NCI-H345 (cell line): ENCODE measurements at places on chromosomes 13 and 19.

DNA sequence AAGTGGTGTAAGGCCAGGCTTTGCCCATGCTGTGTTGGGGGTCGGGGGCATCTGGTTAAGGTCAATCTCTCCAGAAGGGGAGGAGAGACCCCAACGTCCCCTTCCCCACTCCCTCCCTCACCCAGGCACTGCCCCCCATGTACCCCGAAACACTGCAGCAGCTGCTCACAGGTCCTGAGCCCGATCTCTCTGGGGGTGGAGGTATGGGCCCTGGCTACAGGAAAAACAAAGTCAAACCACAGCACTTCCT, 10.2 kb downstream of the CAPN12 start:
- DNase-seq: no peak

- DNase-seq: no peak
Observed at GRCh38 chr13:98940325-98941001, 37.4 kb downstream of the DOCK9 start.

- DNase-seq: no peak
Observed at GRCh38 chr19:38253788-38254187, 2.4 kb downstream of the PPP1R14A start.

- DNase-seq: no peak
Observed at GRCh38 chr13:48185018-48185417, 48.0 kb upstream of the ITM2B start.

DNA sequence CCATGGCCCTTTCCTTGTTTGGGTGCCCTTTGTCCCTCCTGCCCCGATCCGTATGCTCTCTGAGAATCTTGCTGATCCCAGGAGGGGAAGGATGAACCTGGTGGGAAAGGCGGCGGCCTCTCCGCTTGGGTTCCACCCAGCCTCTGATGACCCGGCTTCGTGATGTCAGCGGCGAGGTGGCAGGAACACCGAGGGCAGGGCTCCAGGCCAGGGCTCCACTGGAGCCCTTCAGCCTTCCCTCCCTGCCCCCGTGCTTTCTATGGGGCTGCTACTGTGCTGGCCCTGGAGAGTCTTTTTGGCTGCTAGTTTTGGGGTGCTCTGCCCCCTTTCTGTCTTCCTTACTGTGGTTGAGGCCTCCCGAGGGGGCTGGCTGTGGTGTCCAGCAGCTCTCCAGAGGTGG, 11.9 kb upstream of the LIN7B start:
- no peak for DNase-seq

GRCh38 chr19:46607448-46607841, 6.3 kb downstream of the CALM3 start:
- no peak for DNase-seq

GRCh38 chr19:46917002-46917401, 56.2 kb downstream of the ARHGAP35 start:
- no peak for DNase-seq

- peak; percentile 33 for DNase-seq
Observed at GRCh38 chr19:1042689-1043511, 3.0 kb downstream of the ABCA7 start.

GRCh38 chr19:10870501-10870954, 825 bp upstream of the CARM1 start:
- DNase-seq: no peak

DNA sequence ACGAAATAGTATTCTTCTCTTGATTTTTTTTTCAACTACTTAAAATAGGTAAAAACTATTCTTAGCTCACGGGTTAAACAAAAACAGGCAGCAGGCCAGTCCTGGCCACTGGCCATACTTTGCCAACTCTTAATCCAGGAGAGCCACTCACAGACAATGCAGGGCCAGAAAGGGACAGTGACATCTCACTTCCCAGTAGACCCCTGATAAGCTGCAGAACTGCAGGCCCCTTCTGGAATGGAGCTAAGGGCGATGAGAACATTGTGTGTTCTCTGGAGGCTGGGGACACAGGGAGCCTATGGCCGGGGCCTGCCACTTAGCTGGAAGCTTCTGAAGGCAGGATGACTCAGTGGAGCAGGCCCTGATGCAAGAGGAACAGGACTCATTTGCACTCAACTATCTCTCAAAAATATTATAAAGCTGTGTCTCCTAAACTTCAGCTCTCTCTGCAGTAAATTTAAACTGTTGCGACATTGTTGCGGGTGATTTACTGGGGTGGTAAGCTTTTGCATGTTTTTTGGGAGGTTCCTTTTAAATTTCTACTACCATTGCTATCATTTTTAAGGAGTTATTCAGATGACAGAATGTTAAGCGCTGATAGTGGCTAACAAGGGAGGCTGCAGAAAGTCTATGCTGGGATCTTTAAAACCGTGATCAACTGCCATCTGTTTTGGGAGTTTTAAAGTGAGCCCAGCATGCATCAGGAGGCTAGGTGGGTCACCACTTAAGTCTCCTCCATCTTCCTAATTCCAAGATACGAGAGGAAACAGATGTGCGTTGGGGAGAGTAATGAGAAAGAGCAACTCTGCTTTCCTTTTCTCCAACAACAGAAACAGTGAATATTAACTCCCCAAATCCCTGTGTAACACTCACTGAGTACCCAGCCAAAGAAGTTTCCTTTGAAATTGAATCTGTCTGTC, 33.2 kb upstream of the KATNAL1 start:
- DNase-seq: no peak

DNA sequence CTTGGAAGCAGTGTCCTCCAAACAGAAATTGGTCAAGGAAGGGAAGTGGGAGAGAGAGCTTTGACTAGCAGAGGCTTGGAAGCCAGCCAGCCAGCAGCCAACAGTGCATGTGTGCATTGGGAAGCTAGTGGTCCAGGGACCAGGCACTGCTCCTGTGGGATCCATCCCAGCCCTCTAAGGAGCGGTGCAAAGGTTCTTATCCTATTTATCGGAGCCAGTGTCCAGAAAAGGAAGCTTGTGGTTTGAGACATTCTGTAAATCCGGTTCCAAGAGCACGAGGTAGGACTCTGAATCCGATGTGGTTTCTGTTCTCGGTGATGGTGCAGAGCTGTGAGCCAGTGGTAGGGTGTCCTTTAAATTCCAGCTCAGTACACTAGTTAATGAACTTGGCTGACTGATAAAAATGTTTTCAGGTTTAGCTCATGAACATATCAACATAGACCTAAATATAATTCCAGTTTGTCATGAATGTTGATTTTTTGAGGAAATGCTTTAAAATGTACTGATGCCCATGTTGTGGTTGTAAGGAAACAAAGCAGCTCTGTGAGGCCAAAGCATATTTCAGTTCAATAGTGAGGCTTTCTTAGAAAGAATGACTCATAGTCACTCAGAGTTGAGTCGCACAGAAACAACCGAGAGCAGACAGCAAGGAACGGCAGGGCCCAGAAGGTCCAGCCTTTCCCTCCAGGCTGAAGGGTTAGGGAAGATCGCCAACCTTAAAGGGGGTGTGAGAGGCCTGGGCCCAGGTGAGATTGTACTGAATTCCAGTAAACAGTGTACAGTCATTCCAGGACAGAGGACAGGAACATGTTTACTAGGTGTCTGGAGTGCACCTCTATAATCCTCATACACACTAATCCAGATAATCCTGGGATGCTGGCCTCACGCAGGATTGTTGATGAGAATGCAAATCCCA, 21.5 kb upstream of the GARRE1 start:
- DNase-seq: no peak

- peak; percentile 3 for DNase-seq
Observed at GRCh38 chr13:91045351-91046034, 302.0 kb upstream of the MIR17HG start.

DNA sequence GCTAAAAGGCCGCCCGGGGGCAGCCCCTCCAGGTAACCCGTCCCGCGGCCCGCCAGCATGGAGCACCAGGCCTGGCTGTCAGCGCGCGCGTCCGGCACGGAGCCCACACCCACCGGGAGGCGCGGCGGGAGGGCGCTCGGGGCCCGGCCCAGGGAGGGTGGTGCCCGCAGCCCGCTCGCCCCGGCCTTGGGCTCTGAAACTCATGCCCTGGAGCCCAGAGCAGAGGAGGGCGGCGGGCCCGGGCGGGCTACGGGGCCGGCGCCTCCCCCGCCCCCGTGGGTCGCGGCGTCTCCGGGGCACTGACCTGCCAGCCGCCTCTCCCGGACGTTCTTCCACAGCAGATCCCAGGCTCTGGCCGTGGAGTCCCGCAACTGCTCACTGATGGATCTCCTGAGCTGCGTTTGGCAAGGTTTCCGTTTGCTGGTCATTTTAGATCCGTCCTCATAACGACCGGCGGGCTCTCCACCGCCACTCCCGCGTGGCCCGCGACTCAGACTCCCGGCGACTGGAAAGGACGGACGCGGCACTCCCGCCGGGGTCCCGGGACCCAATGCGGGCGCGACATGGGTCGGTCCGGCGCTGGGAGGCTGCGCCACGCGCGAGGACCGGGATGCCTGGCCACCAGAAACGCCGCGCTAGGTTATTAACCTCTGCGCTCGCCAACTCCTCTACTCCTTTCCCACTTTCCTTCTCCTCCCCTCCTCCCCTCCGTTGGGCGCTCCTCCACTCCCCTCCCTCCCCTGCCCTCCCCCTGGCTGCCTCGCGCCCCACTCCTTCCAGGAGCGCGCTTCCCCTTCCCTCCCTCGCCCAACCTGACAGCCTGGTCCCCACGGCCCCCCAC, 64.7 kb upstream of the STARD13 start:
- no peak for DNase-seq

DNA sequence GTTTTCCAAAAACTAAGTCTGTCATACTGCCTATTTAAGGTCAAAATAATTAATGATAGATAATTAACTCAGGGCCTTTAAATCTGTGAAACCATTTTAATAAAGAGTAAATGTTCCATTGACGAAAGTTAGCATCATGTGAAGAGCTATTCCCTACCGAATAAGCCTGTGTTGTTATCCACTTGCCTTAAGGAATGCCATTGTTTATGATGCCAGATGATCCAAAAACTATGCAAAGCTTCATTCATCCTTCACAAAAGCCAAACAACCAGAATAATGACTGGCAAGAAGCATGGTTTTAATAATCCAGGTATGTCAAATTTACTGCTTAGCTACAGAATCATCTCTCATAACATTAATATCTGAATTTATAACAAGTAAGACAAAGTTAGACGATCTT, 6.5 kb upstream of the GPC6 start:
- no peak for DNase-seq

GRCh38 chr19:28425046-28425931, 787.7 kb downstream of the UQCRFS1 start:
- no peak for DNase-seq

GRCh38 chr19:8370176-8371010, 6.4 kb downstream of the ANGPTL4 start:
- no peak for DNase-seq

GRCh38 chr19:33510462-33511194, 11.0 kb downstream of the PEPD start:
- DNase-seq: no peak

GRCh38 chr13:109738298-109738746, 48.1 kb downstream of the IRS2 start:
- no peak for DNase-seq

DNA sequence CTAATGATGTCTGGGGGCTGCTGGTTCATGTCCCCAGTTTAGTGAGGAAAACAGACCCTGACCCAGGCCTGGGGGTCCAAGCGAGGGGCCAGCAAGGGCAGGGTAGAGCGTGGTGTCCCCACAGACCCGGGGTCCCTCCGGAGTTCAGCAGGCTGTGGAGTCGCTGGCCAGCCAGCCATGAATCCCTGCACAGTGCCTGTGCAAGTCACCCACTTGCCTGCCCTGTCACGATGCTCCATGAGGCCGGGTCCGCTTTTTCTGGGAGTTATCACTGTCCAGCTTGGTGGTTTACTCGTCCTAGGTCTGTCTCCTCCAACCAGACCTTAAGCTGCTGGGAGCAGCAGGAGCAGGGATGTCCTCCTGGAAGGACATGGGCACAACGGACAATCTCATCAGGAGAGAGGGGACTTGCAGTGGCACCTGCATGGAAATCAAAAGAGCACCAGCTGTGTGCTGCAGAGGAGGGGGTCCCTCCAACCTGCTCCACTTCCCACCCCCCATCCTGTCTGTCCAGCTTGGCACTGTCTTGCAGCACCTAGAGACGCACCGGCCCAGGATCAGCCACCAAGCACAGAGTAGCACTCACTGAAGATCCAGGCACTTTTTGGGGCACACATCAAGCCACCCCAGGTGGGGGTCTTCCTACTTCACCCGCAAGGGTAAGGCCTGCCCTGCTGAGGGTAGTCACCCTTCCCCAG, 121.8 kb downstream of the URI1 start:
- no peak for DNase-seq

- no peak for DNase-seq
Observed at GRCh38 chr19:45419396-45419795, 4.3 kb downstream of the ERCC1 start.

DNA sequence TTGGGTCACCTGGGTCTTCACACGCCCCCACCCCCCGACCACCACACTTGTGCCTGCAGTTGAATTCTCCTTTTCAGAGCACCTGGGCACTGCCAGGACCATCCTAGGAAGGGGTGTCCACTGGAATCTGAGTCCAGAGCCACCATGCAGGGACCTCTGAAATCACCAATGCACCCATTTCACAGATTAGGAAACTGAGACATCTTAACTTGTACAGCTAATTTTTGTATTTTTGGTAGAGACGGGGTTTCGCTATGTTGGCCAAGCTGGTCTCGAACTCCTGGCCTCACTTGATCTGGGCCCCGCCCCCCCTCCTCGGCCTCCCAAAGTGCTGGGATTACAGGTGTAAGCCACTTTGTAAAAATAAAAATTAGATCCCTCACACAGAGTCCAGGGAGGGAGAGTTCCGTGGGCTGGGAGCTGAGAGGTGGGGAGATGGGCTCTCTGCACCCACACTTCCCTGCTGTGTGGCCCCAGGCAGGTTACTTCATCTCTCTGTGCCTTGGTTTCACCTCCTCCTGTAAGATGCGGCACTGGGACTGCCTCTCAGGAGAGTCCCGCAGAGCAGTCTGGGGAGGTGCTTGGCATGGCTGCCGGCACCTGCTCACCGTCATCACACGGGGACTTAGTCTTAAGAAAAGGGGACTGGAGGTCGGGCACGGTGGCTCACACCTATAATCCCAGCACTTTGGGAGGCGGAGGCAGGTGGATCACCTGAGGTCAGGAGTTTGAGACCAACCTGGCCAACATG, 45.9 kb upstream of the C19orf12 start:
- no peak for DNase-seq

- DNase-seq: no peak
Observed at GRCh38 chr13:39602277-39602613, 748 bp downstream of the LHFPL6 start.

- DNase-seq: no peak
Observed at GRCh38 chr13:50392977-50393376, 377.7 kb downstream of the KCNRG start.
